ENCODE measurements at places on chromosomes 2 and 18.

DNA sequence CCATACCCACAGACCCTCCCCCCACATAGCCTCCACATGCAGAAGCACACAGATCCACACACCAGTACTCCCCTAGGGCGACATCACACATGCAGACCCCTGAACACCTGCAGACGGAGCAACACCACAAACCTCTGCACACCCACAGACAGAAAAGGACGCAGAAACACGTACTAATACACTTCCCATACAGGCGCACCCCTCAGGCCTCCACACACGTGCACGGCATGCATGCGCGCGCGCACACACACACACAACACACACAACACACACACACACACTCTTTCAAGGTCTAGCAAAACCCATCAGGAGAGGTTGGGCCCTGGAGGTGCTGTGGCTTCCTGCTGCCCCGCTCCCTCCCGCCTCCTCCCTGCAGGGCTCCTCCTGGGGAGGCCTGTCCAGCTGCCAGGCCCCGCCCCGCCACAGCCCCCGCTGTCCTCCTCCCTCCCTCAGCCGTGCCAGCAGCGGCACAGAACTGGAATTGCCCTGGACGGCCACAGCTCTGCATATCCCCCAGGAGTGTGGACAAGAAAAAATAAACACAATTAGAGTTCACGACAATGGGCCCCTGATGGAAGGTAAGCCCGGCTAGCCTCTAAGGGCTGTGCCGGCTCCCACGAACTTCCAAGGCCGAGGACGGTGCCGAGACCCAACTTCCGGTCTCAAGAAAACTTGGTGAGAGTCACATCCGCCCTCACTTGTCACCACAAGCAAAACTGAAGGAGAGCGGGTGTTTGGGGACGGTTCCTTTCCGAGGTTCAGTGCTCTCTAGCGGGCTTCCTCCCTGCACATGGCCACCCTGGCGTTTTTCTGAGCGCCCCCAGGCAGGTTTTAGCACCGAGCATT is 6.8 kb downstream of the ZFP36L2 start:
- DNase-seq: peak; percentile 78

- no peak for DNase-seq
These were observed 168.3 kb downstream of the UXS1 start for GRCh38 chr2:106025796-106026195.

- DNase-seq: no peak
These were observed 2.2 kb downstream of the HOXD10 start for GRCh38 chr2:176118601-176119339.

GRCh38 chr2:31314761-31315160 is 80.8 kb downstream of the EHD3 start:
- no peak for DNase-seq

- DNase-seq: no peak
These were observed 22.6 kb downstream of the GREB1L start for GRCh38 chr18:21264651-21265050.

GRCh38 chr2:222440673-222441422 is 16.5 kb downstream of the SGPP2 start:
- no peak for DNase-seq

GRCh38 chr2:28162564-28162963 is 230.1 kb upstream of the FOSL2 start:
- DNase-seq: no peak
